Adrenal gland (tissue), 19 donors: ENCODE measurements at places on chromosomes 12 and 14.

DNA sequence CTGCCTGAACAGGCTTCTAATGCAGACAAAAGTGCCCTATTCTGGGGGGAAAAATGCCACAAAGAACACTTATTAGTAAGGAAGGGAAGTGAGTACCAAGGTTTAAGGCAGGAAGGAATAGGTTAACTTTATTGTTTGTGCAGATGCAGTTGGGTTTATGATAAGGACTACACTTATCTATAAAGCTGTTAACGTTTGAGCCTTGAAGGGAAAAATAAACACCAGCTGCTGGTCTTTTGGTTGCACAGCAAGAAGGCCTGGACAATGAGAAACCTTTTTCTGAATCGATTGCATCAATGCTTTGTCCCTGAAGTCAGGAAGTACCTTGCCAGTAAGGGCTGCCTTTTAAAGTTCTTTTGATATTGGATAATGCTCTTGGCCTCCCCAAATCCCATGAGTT, 407.8 kb downstream of the ATP23 start:
- H3K27me3 ChIP-seq, result no peaks in the 10 kb centered on the region
- H3K4me1 ChIP-seq, result no peaks in the 10 kb centered on the region
- H3K27ac ChIP-seq, result no peak overlapping the region
- no peaks in the 10 kb centered on the region for H3K36me3 ChIP-seq
- no peak for DNase-seq

DNA sequence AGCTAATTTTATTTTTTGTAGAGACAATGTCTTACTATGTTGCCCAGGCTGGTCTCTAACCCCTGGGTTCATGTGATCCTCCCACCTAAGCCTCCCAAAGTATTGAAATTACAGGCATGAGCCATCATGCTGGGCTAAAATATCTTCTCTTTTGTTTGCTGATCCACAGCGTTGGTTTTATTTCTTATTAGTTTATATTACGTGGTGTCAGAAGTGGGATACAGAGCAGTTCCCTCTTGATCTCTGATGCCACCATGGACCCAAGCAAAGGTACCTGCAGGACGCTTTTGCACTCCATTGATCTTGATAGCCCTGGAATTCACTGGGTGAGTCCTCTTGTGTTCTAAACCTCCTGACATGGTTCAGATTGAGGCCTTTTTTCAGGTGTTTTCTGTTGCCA, 43.8 kb upstream of the RESF1 start:
- no peaks in the 10 kb centered on the region for H3K36me3 ChIP-seq
- no peak overlapping the region for H3K27ac ChIP-seq
- no peaks in the 10 kb centered on the region for H3K4me1 ChIP-seq
- no peak overlapping the region for H3K4me3 ChIP-seq

DNA sequence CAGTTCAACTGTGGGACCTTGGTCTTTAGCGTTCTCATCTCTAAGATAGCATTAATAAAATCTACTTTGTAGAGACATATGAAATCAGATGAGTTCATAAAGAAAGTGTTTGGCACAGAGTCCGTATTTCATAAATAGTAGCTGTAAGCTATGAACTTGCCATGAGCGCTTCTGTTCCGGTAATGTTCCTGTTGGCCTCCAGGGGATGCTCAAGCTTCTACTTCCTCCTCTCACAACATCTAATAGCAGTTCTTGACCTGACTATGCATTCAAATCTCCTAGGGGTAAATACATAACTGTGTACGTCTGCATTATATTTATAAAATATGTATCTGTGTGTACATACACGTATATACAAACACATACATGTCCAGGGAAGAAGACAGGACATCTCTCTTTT, 288.2 kb upstream of the TMPO start:
- no peaks in the 10 kb centered on the region for H3K4me1 ChIP-seq
- peak; percentile 16 for DNase-seq
- H3K27ac ChIP-seq, result no peak overlapping the region
- H3K27me3 ChIP-seq, result no peaks in the 10 kb centered on the region

DNA sequence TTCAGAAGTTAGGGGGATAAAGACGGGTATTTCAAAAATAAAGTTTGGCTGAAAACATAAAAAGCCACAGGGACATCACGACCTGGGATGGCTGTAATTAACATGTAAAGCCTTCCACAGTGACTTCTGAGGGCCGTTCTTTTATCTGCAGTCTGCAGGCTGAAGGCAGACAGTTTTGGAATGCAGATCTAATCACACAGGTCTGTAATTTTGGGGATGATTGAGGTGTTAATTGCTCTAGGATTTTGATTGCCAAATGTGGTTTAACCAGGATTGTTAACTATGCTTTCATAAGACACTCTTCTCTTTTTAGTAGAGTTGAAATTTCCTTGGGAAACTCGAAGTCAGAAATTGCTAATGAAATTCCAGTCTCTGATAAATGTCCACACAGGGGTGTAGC, 355.5 kb downstream of the ATP23 start:
- no peak overlapping the region for H3K4me3 ChIP-seq
- H3K36me3 ChIP-seq, result no peaks in the 10 kb centered on the region
- no peak for DNase-seq
- H3K27me3 ChIP-seq, result no peaks in the 10 kb centered on the region
- no peak overlapping the region for H3K27ac ChIP-seq
- no peaks in the 10 kb centered on the region for H3K4me1 ChIP-seq
